ENCODE measurements at places on chromosomes 2 and 18.

DNA sequence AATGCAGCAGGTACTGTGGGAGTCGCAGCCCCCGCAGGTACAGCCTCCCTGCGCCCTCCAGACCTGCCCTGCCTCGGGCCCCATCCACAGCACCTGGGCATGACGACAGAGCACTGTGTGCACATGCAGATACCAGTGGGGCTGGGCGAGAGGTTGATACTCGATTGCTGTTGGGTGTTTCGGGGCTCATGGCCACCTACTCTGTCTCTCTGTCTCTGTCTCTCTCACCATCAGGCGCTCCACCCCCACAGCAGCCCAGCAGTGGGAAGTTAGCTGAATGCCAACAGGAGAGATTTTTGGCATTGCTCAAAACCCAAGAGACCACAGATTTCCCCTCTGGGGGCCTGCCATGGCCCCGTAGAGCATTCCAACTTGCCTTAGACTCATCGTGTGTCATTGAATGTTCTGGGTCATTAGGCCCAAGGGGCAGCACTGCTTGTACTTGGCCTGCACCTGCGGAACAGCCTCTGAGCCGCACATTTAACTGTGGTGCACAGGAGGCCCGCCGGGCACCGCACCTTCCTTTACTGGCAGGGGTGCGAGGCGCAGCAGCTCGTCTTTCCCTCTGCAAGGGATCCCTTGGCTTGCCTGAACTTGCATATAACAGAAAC is 18.8 kb downstream of the KCNIP3 start:
- DNase-seq = no peak

- no peak for DNase-seq
These were observed 661 bp upstream of the MGAT5 start for GRCh38 chr2:134253117-134253704.

GRCh38 chr2:43421194-43421593 is 174.6 kb downstream of the THADA start:
- DNase-seq = no peak

GRCh38 chr2:222545823-222546795 is 109.8 kb downstream of the FARSB start:
- DNase-seq = no peak

DNA sequence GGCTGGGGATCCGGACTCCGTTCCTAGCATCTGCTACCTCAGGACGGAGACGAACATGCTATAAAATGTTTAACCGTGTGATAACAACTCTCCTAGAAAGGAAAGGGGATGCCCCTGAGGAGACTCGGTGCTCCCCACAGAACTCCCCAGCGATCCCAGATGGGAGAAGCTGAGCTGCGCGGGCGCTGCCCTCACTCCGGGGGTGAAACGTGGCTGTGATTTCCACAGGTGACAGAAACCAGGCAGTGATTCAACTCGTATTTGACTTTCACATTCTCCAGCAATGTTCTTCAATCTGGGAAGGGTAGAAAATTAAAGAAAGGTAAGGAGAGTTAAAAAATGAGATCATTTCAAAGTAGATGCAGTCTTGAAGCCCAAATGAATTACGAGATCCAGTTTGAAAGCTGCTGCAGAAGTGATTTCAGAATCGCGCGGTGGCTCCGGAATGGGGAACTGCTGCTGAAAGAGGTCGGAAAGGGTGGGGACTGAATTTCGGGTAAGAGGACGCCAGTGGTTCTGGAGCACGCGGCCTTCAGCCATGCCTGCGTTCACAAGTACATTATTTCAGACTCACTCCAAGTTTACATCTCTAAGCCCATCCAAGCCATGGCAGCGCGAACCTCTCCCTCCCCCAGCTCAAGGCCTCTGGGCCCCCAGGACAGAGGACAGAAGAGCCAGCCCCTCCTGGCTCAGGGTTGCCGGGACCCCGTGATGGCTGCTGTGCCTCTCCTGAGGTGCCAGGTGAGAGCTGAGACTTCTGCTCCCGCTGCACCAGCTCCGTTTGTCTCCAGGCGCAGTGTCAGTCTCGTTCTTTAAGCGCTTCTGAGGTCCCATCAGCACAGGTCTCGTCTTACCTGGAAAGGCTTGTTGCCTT is 39.5 kb downstream of the ADNP2 start:
- no peak for DNase-seq

DNA sequence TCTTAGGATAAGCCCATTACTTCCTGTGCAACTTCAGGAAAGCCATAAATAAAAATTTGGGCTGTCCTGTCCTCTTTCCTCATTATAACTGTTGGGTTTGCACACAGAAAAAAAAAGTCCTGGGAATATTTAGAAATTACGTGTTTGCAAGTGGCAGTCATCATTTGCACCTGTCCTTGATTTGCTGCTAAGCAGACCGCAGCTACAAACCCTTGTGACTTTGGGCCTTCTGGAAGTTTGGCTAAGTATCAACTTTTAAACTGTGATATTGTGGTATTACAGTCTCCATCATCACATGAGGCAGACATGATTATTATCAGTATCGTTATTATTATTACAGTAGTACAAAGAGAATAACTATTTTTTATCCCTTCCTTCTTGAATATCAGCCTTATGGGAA is 260.7 kb upstream of the SESTD1 start:
- no peak for DNase-seq

GRCh38 chr2:53174539-53174938 is 593.1 kb upstream of the CHAC2 start:
- DNase-seq = no peak

- DNase-seq = no peak
These were observed 4.4 kb downstream of the ADCYAP1 start for GRCh38 chr18:908758-909724.

DNA sequence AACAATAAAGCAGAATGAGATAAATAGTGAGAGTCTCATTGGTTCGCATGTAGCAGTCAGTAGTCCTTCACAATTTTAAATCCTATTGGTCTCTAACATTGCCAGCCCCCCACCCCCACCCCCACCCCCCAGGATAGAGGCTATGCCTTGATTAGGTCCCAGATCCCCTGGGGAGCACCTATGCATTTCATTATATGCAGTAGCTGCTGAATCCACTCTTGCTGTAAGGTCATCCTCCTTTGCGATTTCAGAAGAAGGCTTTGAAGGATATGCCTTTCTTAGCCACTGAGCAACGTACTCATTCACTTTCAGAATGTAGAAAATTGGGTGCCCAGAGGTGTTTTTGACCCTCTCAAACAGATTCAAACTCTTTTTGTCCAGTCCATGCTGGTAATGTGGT is 382.8 kb upstream of the GALNT5 start:
- DNase-seq = no peak
